NCI-H1436 (cell line): ENCODE measurements at places on chromosomes 5 and 9.
A peak's percentile ranks its signal among the peaks of the same experiment; 100 is the strongest.

DNA sequence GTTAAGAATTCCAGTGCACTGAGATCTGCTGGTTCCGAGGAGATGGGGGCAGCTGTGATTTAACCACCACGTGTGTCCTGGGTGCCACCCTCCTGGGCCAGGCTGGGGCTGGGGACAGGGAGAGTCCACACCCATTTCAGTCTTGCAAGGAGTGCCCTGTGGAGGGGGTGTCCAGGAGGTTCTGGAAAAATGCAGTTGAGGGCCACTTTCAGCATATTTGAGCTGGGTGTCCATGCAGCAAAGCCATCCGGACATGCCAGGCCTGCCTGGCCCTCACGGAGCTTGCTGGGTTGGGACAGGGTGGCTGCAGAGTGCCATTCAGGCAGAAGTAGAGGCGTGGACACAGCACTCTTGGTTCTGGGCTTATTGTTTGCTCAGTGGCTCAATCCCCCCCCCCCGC lies 68.1 kb downstream of the NEK6 start:
- DNase-seq: no peak

DNA sequence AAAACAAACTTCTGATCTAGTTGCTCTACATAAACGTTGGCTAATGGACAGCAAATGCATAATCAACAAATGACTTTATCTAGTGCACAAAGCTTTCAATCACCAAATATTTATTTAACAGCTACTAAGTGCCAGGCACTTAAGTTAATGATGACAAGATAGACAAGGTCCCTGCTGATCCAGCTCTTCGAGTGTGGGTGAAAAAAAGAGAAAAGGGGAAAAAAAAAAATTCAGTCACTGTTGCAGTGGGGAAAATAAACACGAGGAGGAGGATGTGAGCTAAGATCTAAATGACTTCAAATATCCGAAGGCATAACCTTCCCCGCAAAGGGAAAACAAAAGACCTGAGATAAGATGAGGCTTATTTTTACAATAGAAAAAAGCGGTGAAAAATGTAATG lies 9.6 kb downstream of the PSIP1 start:
- no peak for DNase-seq

GRCh38 chr5:67223211-67223610 lies 26.6 kb upstream of the CD180 start:
- no peak for DNase-seq

GRCh38 chr9:128628471-128629048 lies 28.1 kb downstream of the DYNC2I2 start:
- no peak for DNase-seq

DNA sequence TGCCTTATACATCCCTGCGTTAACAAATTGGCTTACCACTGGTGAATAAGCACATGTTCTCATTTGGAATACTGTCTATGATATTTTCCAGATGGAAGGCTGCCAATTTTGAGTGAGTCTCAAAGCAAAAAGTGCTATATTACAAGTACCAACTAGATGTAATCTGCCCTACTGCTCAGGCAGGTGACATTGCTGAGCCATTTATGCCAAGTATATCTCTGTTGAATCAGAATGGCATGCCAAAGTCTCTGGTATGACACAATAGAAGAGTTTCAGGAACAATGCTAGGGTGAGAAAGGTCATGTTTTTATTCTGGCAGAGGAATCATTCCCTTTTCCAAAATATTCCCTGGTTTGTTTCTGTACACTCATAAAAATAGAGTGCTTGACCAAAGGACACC lies 356.5 kb downstream of the CDH9 start:
- DNase-seq: no peak

DNA sequence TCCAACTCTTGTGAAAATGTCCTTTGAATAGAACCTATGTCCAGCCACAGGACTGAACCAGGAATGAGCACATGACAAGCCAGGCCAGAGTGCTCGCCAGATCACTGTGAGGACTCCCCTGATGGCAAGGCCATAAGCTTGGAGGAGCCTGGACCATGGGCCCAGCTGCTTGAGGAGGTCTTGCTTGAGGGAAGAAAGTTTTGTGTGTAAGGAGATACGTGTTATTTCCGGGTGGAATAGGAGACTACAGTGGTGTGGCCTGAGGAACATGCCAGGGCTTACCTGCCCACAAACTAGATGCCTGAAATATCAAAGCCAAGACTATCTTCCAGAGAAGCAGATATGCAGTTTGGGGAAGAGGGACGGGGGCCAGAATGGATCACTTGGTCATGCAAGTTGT lies 84.7 kb downstream of the LIFR start:
- no peak for DNase-seq

DNA sequence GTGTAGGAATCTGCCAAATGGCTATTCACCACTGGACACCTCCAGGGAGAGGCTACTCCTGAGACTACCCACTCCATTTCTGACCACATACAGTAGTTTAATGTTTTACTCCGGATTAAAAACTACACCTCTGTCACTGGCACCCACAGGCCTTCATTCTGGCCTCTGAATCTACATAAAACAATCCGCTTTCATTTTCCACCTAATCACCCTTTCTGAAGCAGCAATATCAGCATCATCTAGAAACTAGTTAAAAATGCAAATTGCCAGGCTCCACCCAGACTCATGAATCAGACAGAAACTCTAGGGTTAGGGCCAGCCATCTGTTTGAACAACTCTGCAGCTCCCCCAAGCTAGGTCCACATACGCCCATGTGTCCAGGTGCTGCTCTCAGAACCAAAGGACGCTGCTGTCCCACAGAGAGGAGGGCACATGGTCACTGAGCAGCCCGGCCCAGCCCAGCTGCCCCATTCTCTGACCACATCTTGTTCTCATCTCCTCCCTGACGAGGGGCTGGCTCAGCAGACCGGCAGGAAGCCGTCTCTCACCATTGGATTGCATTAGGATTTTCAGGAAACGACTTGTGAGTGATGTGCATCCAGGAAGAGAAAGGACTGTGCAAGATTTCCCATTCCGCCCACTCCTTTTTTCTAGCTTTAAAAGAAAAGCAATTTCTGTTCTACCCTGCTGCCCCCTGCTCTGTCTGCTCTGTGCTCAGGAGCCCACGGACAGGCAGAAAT lies 34.7 kb downstream of the ADAM19 start:
- no peak for DNase-seq

DNA sequence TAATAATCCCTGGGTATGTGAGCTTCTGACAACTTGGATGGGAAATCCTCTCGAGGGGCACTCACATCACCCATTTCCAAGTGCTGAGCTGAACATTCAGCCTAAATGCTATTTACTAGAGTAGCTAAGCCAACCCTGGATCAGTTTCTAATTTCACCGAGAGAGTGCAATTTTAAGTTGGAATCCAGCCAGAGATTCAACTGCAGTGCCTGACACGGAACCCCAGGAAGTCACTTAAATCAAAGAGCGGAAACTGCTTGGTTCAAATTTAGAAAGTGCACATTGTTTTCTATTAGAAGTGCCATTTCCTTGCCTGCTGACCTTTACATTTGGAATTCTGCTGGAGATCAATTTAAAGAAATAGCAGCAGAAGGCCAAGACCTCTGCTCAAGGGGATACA lies 8.8 kb downstream of the SPRY4 start:
- peak; percentile 91 for DNase-seq
